ENCODE measurements at places on chromosomes 1 and 21. TPM values are rescaled to one million over a fixed set of nuclear protein-coding genes. Genes with fewer than 3 reads are reported as not detected.
A peak's percentile ranks its signal among the peaks of the same experiment; 100 is the strongest.

DNA sequence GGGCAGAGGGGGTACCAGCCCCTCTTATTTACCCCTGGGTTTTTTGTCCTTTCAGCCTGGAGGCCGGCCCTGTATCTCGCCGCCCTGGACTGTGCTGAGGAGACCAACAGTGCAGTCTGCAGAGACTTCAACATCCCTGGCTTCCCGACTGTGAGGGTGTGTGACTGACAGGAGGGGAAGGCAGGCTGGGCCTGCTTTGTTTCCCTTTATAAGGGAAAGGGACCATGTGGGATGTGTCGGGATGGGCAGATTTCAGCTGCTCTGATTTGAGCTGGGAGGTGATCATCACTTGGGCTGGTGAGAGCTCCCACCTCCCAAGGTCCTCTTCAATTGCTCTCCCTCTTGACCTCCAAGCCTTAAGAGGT is 11.7 kb downstream of the QSOX1 start:
- DNase-seq: no peak

DNA sequence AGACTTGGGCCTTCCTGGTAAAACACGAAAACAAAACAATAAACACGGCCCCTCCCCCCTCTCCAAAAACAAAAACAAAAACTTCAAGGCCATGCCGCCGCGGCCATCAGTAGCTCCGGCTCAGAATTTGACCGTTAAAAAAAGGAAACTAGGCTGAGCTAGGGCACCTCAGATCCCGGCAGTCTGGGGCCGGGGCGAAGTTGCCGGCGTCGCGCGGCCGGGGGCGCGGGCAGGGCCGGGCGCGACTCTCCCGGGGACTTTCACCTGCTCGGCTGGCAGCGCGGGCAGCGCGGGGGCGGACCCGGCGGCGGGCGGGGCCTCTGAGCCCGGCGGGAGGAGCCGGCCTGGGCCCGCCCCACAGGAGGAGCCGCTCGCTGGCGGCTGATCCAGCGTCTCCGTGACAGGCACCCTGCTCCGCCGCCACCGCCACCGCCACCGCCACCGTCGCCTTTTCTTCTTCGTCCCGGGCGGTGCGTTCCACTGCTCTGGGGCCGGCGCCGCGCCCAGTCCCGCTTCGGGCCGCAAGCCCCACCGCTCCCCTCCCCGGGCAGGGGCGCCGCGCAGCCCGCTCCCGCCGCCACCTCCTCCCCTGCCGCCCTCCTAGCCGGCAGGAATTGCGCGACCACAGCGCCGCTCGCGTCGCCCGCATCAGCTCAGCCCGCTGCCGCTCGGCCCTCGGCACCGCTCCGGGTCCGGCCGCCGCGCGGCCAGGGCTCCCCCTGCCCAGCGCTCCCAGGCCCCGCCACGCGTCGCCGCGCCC is at the start of gene NOS1AP:
NOS1AP (plus strand) TSS at position 358 of the 760 bp plus-strand sequence. CDS start 487 bp downstream, outside the sequence.
- peak; percentile 91 for DNase-seq

DNA sequence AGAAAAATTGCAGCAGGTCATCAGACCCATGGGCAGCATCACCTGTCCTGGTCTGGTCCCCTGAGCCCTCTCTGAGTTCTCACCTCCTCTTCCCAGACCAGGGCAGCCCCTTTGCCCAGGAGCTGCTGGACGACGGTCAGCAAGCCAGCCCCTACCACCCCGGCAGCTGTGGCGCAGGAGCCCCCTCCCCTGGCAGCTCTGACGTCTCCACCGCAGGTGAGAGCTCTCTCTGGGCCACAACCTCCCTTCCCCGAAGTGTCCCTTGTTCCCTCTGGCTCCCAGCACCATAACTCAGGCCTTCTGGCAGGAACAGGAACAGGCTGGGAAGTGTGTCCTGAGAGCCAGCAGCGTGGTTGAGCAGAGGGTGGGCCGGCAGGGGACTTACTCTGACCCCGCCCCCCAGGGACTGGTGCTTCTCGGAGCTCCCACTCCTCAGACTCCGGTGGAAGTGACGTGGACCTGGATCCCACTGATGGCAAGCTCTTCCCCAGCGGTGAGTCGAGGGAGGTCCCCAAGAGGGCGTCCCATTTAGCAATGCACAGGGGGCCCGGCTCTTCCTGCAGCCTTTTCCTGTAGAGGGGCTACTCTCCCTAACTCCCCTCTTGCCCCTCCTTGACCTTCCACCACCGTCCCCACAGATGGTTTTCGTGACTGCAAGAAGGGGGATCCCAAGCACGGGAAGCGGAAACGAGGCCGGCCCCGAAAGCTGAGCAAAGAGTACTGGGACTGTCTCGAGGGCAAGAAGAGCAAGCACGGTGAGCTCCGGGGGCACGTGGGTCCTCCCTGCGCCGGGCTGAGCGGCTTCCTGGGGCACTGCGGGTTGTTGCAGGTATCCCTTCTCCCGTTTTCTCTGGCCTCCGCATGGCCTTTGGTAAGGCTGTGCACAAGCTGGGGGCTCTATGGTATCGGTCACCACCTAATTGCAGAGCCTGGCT is 2.4 kb downstream of the ELF3 start:
- DNase-seq: no peak

DNA sequence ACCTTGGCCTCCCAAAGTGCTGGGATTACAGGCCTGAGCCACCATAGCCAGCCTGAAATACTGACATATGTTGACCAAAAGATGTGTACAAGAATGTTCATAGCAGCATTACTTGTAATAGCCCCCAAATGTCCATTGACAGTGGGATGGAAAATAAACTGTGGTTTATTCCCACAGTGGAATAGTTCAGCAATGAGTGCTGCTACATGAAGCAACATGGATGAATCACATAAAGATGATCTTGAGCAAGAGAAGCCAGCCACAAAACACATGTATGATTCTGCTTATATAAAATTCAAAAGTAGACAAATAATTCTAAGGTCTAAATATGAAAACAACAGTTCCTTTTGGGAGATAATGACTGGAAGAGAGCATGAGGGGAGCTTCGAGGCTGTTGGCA is 9.1 kb upstream of the CREG1 start:
- DNase-seq: no peak

- no peak for DNase-seq
These were observed 17.1 kb upstream of the CNR2 start for GRCh38 chr1:23930270-23930669.

DNA sequence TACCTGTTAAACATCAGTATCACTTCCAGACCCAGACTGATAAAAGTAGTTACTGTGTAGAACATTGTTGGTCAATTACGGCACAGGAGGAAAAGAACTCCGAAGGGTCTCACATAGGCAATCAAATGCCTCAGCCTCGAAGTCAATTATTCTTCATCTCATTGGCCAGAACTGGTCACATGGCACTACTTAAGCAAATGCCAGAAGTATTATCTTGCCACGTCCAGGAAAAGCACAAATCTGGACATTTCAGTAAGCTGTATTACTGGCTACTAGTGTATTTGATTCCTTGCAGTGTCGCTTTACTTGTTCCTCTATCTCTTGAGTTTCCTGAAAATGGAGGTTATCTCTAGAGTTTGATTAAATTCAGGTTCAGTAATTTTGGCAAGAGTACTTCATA is 24.4 kb downstream of the DIO1 start:
- DNase-seq: no peak

DNA sequence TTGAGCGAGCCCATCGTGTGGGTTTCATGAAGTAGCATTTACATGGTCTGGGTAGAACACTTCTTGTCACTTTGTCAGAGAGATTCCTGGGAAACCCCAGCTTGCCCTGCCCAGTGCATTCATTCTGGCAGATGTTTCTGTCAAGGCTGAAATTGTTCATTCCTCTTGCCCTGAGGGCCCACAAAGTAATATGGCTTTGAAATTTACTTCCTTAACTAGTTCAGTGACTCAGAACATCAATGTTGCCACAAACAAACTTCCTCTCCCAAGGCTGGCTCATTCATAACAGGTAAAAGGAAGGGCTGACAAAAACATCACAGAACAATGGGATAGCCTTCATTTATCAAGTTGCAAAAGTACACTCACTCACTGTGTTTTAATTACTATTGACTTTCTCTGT is 5.0 kb upstream of the KIAA0040 start:
- DNase-seq: no peak

Gene CHD5
- total RNA-seq: 0.56 TPM

Gene RHEX
- total RNA-seq: 13.5 TPM

Gene TNFSF4
- 1.5 TPM for total RNA-seq

Gene CD1E
- total RNA-seq: 2.6 TPM

Data from lower lobe of right lung (tissue), 2 donors.